ENCODE measurements at places on chromosomes 5 and 9.

GRCh38 chr9:82996941-82997340, 66.0 kb downstream of the RASEF start:
- DNase-seq = no peak

DNA sequence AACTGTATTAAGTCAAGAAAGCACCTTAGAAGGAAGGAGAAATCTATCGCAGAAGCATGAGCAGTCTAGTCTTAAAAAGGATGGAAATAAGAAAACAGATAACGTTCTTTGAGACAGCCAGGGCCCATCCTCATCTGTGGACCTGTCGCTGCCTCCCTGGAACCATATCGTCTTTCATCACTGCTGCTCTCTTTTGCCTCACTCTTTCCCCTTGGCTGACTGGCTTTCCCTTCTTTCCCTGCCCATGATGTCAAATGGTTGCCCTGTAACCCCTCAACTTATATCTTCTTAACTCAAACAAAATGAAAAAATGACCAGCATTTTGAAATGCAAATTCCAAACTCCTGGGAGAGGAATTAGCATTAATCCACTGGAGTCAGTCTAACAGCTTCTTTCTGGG, 299.8 kb downstream of the GABRB2 start:
- no peak for DNase-seq

DNA sequence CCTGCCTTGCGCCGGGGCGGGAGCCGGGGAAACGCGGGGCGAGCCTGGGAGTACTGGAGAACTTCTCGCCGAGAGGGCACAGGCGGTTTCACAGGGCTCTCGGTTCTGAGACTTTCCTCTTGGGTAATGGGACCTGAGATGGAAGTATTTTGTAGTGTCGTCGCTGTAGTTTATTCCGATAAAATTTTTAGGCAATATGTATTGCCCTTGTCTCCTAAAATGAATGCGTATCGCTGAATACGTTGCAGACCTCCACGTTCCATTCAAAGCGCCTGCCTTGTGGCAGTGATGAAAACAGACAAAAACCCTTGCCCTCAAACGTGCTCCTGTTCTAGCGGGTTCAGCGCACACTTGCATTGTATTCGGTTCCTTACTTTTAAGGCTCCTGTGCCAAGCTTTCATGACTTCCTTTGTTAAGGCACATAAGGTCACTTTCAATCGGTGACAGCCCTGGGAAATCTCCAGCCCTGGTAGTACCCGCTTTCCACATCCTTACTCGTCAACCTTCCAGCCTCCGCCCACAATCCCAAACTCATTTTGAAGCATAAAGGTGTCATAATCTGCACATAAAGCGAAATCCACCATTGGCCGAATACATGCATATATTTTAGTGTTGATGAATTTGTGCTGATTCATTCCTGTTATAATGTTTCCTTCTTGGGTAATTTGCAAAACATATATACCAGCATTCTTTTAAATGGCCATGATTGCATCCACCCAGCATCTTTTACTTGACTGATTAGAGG, 694 bp downstream of the RMI1 start:
- DNase-seq = no peak

- DNase-seq = no peak
Observed at GRCh38 chr9:73565026-73565425, 413.4 kb downstream of the ANXA1 start.

- no peak for DNase-seq
Observed at GRCh38 chr5:35373249-35373648, 143.0 kb upstream of the PRLR start.

DNA sequence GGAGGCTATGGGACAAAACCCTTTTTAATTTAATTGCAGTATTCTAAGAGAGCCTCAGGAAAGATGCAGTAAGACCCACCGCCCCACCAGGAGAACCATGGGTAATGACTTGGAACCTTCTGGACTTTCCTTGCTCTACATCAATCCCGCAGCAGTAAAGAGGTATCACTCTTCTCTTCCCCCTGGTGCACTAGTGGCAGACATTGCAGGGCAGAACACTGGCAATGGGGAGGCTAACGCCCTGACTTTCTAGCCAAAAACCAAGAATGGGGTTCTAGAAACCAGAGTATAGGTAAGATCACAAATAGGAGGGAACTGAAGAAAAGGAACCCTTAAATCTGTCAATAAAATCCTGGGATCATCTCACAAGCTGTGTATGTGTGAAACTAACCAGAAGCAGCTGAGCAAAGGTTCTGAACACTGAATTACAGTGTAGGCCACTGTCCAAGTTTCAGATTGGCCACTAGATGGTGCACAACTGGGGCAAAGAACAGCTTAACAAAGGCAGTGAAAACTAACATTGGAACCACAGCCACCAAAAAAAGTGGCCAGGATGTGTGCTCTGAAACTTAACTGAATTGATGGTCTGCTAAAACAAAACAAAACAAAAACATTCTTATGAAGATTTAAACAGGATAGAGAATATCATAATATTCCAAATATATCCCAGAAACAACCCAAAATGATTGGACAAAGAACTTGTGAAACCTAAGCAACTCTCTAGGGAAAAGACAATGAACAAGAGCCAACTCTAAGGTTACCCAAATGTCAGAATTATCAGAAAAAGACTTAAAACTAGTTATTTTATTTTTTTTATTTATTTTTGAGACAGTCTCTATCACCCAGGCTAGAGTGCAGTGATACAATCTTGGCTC, 6.6 kb upstream of the FAM151B start:
- DNase-seq = no peak

- DNase-seq = no peak
Observed at GRCh38 chr5:151522226-151522625, 68.9 kb downstream of the FAT2 start.

- DNase-seq = no peak
Observed at GRCh38 chr5:129445379-129445778, 14.7 kb upstream of the ADAMTS19 start.

- DNase-seq = no peak
Observed at GRCh38 chr5:22079566-22079965, 773.6 kb downstream of the CDH12 start.

DNA sequence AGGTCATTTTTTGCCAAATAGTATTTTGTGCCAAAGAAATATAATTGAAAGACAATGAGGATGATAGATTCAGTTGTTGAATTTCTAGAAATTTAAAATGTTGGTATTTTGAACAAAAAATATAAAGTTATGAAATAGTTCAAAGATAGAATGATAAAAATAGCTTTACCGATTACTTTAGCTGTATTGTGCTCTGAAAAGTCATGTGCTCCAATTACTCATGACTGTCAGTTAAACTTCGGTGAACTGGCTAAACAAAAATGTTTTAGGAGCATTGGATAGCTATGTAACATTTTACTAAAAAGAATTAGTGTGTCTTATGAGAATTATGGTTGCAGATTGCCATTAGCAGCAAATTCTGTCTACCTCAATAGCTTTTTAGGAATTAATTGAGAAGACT, 177.3 kb upstream of the VCAN start:
- no peak for DNase-seq

- no peak for DNase-seq
Observed at GRCh38 chr5:168295574-168296201, 4.2 kb downstream of the WWC1 start.

- DNase-seq = no peak
Observed at GRCh38 chr9:85349046-85349445, 392.7 kb downstream of the AGTPBP1 start.

DNA sequence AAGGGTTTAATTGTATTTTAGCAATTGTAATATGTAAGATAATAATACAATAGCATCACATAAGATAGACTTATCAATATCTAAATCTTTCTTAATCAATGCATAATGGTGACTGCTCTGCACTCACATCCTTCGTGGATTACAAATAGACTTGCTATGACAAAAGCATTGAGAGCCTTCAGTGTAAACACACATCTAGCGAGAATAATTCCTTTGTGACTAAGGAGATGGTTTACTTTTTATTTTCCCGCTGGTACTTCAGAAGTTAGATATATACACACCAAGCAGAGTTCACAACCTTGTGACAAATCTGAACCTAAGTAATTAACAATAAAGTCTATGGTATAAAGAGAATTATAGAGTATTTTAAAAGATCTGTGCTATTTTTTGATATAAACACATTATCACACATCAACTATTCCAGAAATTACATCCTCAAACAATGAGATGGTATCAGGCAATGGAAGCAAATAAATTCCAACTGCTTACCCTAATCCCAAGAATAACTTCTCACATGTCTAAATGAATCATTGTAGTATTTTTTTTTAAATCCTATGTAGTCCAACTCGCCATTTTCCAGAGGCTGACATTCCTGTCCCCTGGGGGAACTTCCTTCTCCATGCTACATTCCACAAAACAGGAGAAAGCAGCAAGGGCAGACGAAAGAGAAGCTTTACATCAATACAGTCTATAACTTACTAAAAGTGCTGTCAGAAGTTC, 51.2 kb downstream of the MAPKAP1 start:
- no peak for DNase-seq

- no peak for DNase-seq
Observed at GRCh38 chr9:93960221-93960970, 5.2 kb upstream of the BARX1 start.

GRCh38 chr5:15442193-15442570, 57.8 kb upstream of the FBXL7 start:
- no peak for DNase-seq

GRCh38 chr5:143057580-143057999, 287.4 kb downstream of the ARHGAP26 start:
- no peak for DNase-seq

- no peak for DNase-seq
Observed at GRCh38 chr5:111392181-111392580, 120.2 kb downstream of the STARD4 start.

DNA sequence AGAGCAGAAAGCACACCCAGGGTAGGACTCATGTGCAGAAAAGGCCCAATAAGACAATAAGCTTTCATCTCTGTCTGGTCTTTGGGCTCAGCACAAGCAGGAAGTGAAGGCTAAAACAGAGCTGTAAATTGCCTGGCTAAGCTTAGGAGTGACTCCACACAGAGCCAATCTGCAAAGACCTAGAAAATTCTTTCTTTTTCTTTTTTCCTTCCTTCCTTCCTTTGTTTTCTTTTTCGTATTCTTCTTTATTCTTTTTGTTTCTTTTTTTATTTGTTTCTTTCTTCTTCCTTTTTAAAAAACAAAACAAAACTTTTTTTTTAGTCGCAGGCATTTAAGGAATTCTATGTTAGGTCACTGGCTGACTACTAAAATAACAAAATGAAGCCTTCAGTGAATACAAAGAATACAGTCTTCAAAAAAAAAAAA, 12.2 kb downstream of the SLC35A4 start:
- no peak for DNase-seq

DNA sequence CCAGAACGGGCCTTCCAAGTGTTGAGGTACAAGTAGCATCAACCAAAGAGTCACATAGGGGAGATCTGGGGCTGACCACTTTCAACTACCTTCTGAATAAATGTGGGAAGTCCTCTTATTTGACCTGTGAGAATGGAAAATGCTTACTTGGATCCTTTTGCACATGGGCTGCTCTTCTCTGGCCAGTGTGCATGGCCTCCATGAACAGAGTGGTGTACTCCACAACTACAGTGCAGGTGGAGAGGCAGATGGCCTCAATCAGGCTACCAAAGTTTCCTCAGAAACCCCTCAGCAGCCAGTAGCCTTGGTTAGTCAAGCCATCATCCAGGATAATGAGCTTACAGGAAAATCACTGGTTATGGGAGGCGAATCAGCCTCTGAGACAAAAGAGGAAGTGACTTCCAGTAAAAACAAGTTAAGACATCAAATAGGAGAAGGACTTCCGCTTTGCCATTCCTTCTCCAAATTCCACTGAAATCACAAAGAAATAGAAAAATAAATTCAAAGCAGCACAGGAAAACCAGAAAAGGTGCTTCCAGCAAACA, 18.3 kb upstream of the FCHO2 start:
- DNase-seq = no peak

- DNase-seq = no peak
Observed at GRCh38 chr5:84383816-84384603, 670 bp downstream of the EDIL3 start.

DNA sequence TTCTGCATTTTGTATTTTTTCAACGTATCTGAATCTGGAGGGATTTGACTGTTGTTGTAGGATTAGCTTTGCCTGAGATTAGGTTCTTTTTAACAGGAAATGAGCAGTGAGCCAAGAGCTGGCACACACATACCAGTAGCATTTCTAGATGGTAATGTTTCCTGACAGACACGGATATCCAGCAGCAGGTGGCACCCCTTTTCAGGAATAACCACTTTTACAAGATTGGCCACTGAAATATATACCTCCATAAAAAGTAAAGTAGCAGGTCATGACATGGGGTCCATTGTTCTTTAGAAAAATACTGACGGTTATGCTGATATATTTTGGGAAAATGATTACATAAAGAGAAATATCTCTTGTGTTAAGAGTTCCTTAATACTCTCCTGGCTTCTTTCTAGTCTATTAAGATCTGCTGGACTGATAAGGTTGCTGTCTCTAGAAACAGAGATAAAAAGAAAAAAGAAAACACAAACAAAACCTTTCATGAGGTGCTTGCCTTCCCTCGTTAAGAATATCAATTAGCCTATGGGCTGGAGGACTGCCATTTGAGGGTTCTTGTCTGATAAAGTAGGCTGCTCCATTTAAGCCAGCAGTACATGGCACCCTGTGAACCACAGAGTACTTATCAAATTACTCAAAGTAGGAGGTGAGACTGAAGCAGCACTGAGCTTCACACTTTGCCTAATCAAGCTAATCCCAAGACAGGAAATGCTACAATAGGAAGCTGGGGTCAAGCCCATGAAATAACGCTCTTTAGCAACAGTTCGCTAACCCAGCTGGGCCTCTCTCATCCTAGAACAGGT, 101.6 kb upstream of the PCA3 start:
- no peak for DNase-seq

DNA sequence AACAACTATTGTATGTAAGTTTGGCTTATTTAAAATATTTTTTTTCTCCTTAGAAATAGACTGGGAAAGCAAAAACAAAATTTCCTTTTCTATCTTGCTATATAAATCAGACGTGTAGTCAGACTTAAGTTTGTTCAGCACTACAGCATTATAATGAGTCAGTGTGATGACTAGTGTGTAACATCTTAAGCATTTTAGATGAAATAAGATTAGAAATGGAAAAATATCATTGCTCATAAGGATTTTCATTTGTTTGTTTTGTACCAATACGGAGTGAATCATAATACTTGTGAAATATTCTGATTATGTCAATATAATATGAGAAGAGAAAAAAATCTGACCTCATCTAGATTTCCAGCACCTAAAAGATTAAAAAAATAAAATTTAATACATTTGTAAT, 64.7 kb upstream of the RICTOR start:
- no peak for DNase-seq

DNA sequence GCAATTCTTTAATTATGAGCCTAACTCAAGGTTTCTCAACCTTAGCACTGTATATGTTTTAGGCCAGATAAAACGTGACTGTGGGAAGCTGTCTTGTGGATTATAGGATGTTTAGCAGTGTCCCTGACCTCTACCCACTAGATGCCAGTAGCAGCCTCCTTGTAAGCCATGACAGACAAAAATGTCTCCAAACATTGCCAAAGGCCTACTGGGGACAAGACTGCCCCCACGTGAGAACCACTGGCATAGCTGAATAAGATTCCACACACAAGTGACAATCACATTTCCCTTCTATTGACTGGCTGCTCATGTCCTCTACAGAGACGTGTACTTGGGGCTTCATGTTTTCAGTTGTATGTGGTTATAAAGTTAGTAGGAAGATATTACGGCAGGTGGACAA, 55.4 kb downstream of the GOLM1 start:
- no peak for DNase-seq

Measured in activated T-helper 1 cell treated with anti-CD3 and anti-CD28 coated beads, Interleukin-2, amount 50 U/mL, for 16 hours (primary cell).